ENCODE measurements at places on chromosomes 11 and 22.
A peak's percentile ranks its signal among the peaks of the same experiment; 100 is the strongest.

- DNase-seq = no peak
These were observed 25.9 kb downstream of the SCUBE1 start for GRCh38 chr22:43317239-43317638.

- no peak for DNase-seq
These were observed 31.3 kb upstream of the ADA2 start for GRCh38 chr22:17250380-17251082.

DNA sequence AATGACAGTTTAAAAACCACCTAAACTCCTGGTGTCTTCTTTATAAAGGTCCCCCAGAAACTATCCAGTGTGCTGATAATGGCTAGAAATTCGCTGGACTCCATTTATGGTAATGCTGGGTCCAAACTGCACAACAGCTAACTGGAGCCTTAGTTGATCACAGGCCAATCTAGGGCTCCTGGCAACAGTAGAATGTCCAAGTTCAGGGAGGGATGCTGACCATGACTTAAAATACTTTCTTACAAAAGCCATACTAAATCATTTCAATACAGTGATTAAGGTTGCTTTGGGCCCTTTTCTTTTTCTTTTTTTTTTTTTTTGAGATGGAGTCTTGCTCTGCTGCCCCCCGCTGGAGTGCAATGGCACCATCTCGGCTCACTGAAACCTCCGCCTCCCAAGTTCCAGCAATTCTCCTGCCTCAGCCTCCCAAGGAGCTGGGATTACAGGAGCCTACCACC lies 14.5 kb upstream of the GAB2 start:
- no peak for DNase-seq

- no peak for DNase-seq
These were observed 6.8 kb upstream of the INSC start for GRCh38 chr11:15107730-15108515.

DNA sequence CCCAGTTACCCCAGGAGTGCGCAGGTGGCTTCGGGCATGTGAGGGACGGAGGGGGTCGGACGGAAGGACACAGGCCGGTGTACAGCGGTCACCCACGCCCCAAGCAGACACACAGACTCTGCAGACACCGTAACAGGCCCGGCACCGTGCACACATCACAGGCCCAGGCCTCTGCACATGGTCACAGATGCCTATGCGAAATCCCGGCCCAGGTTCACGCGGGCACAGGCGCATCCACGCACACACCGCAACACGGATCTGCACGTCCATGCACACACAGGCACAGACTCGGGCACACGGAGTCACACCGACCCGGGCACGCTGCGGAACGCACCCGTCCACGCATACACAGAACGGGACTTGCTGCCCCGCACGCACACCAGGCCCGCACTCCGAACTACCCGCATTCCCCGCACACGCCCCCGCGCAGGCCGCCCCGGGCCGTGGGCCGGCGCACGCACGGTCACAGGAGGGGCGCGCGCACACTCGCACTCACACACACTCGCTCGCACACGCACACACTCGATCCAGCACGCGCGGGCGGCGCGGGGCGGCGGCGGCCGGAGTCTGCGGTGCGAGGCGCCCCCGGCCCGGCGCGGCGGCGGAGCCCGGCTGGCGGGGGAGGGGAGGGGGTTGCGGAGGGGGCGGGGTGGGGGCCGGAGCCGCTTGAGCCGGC lies at the start of gene MGAT3:
Gene MGAT3 (plus strand): TSS at position 491 of the 676 bp plus-strand sequence. CDS start 30,336 bp downstream, outside the sequence.
- DNase-seq = no peak

- peak; percentile 1 for DNase-seq
These were observed 465.3 kb downstream of the BRD1 start for GRCh38 chr22:49362211-49362839.

GRCh38 chr11:36070213-36070953 lies 126.5 kb downstream of the LDLRAD3 start:
- DNase-seq = no peak

- DNase-seq = no peak
These were observed 169.3 kb upstream of the BLID start for GRCh38 chr11:122285070-122285988.

GRCh38 chr11:5488798-5489399 lies 414 bp downstream of the OR52D1 start:
- no peak for DNase-seq

DNA sequence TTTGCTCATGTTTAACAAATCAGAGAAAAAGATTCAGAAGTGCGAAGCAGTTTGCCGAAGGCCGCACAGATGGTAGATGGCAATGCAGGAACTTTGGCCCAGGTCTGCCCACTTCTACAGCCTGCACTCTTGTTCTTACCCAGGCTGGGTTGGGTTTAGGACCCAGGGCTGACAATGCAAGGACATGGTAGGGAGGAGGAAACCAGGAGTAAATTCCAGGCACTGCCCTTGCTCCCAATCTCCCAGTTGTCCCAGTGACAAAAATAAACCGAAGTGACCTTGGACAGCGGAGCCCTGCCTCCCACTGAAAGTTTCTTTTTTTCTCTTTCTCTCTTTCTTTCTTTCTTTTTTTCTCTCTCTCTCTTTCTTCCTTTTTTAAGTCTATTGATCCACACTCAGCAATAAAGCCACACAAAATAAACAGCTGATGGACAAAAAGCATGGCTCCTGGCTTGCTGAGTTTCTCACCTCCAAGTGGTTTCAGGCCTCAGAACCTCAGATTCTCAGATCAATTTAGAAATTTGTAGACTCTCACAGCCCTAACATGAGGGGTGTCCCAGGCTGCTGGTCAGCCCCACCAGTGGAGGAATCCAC lies 33.5 kb upstream of the FCHSD2 start:
- no peak for DNase-seq

- no peak for DNase-seq
These were observed 29.5 kb downstream of the TMEM123 start for GRCh38 chr11:102422817-102423712.

- DNase-seq = no peak
These were observed at the start of gene WNT7B for GRCh38 chr22:45977003-45977411. Gene WNT7B (minus strand): TSS chr22:45977162. CDS start chr22:45976754, 408 bp downstream.

GRCh38 chr11:110777775-110778174 lies 65.5 kb upstream of the ARHGAP20 start:
- no peak for DNase-seq

DNA sequence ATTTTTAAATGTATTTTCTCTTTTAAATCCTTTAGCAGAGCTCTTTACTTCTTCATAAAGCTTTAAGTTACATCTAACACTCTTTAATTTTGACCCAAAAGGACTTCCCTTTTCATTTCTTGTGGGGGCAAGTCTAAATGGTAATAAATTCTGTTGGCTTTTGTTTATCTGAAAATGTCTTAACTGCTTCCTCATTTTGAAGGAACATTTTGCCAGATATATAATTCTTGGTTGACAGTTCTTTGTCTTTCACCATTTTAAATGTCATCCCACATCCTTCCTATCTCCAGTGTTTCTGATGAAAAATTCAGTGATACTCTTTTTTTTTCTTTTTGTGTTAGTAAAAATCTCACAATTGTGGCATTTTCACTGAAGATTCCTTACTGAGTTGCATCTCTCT lies 44.7 kb upstream of the ZBTB44 start:
- no peak for DNase-seq

GRCh38 chr22:45804986-45805325 lies 133.3 kb downstream of the ATXN10 start:
- DNase-seq = no peak

GRCh38 chr11:123580137-123580536 lies 74.3 kb downstream of the SCN3B start:
- DNase-seq = no peak

GRCh38 chr11:109864834-109865547 lies 228.2 kb upstream of the ZC3H12C start:
- DNase-seq = no peak

- DNase-seq = no peak
These were observed 473.0 kb downstream of the BRD1 start for GRCh38 chr22:49354516-49355210.

GRCh38 chr11:113778111-113778910 lies 1.3 kb upstream of the CLDN25 start:
- no peak for DNase-seq

DNA sequence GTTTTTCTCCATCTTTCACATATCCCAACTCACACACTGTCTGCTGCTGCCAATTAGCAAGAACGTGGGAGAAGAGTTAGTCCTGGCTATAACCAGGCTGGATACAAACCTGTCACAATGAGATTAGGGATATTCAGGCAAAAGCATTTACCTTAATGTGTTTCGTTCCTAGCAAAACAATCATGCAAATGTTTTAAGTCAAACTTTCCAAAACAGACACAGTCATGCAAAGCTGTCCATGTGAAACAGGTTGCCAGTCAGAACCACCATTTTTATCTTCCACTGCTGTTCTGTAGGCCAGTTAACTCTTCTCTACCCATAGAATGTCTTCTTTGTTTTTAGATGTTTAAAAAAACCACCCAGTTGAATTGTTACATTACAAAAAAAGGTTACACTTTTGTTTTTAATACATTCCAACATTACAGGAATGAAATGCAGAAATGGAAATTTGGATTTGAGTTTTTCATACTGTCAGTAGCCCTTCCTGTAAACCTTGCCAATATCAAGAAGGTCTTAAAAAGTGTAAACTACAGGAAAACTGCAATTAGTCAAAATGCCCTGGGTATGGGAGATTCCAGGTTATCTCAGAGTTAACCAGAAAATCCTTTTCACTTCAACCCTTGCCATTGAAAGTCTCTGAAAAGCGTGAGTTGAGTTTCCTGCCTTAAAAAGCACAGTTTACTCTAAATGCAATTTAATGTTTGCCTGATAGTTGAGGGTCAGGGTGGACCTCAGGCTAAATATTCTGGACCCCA lies 34.2 kb upstream of the LDLRAD3 start:
- no peak for DNase-seq

DNA sequence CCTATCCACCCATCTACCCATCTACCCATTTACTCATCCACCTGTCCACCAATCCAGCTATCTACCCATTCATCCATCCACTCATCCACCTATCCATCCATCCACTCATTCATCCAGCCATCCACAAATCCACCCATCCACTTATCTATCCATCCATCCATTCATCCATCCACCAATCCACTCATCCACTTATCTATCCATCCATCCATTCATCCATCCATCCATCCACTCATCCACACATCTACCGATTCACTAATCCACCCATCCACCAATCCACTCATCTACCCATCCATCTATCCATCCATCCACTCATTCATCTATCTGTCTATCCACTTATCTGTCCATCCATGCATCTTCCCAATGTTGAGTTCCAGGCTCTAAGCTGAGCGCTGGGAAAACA lies 1.7 kb upstream of the SPI1 start:
- no peak for DNase-seq

DNA sequence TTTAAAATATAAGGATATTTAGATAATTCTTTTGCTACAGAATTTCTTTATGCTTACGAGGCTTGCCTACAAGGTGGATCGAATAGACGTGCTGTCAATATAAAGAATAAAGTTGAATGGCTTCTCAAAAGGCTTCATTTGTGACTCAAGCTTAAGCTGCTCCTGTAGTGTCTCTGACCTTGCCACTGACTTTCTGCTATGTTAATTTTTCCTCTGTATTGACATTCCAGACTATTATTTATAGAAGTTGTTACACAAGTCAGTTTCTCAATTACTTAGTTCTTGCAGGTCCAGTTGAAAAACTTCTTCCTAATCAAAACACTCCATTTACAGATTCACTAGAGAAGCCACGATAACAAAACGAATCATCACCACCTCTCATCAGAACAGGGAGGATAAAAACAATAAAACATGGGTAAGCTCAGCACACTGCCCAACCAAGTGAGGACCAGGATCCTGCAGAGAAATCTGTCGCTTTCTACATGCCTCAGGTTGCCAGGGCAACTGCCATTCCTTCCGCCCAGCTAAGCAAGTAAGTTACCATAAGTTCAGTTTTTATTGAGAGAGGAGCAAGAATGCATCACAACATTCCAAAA lies 39.0 kb upstream of the CHKA start:
- no peak for DNase-seq

- DNase-seq = no peak
These were observed 33.3 kb downstream of the HIRA start for GRCh38 chr22:19398206-19398605.

DNA sequence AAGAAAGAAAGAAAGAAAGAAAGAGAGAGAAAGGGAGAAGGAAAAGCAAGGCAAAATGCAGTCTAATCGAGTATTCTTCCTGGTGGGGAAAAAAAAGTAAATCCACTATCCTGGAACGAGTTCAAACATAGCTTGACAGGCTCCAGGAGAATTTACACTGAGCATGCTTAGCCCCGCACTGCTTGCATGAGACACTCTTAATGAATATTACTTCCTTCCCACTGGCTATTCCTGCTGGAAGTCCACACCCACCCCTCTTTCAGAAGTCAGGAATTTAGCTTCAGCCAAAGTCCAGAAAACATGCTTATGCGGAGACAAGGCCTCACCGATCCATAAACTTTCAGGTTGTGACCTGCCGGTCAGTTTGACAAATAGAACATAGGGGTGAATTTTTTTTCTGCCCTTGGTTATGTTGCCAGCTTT lies 251.8 kb upstream of the BLID start:
- DNase-seq = no peak

- DNase-seq = no peak
These were observed 34.9 kb downstream of the ASCC2 start for GRCh38 chr22:29803190-29803589.

- DNase-seq = no peak
These were observed 6.4 kb downstream of the DRD2 start for GRCh38 chr11:113468726-113469345.

GRCh38 chr22:39332441-39333064 lies 13.1 kb upstream of the RPL3 start:
- DNase-seq = no peak

GRCh38 chr11:70527429-70528045 lies 129.2 kb downstream of the CTTN start:
- no peak for DNase-seq

DNA sequence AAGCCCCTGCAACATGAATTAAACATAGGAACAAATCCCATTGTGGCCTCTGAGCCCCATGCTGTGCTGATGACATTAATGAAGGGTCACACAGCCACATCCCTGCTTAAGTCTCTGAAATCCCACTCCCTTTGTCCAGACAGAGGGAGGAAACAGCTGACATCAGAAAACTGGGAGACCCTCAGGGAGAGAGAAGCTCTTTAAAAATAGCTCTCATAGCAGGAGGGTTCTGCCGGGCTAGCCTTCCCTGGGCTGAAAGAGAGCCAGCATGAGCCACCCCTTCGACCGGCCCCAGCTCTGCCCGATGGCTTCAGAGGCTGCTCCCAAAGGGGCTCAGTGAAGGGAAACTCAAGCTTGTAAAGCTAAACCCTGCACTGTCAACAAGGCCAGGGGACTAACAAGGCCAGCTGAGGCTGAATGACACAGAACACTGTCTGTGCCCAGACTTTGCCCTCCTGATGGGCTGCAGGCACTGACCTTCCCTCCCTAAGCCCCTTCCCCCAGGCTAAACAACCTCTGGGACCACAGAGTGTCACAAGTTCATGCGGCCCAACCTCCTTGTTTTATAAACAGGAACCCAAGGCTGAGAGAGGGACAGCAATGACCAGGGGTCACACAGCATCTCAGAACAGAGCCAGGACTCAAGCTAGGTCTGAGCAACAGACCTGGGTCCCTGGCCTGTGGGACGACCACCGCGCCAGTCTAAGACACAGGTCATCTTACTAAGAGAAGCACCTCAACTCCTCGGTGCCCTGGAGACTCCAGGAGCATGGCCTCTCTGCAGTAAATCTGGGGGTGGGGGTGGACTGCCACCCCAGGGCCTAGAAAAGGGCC lies 163.8 kb downstream of the CHST1 start:
- no peak for DNase-seq

GRCh38 chr22:22817468-22818201 lies 70.0 kb upstream of the IGLL5 start:
- no peak for DNase-seq

Measured in H1 (cell line).